AG08395 (cell line): ENCODE measurements at places on chromosomes 3 and 15.

GRCh38 chr15:55403531-55403930 is 4.6 kb downstream of the CCPG1 start:
- DNase-seq, result peak; percentile 3

DNA sequence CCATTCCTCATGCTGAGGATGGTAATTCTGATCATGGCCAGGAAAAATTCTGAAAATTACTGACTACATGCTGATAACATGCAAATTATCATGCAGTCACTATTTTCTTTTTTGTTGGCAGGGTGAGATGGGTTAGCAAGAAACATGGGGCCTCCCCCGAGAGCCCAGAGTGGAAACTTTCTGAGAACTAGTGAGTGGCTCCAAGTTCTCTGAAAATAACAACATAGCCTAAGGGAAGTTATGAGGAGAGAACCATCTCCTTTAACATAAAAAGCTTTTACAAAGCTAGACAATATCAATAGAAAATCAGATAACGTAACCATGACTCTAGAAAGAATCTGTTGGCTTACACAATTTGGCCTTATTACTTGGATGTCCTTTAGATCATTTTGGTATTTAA is 254.2 kb downstream of the PLOD2 start:
- DNase-seq, result no peak

DNA sequence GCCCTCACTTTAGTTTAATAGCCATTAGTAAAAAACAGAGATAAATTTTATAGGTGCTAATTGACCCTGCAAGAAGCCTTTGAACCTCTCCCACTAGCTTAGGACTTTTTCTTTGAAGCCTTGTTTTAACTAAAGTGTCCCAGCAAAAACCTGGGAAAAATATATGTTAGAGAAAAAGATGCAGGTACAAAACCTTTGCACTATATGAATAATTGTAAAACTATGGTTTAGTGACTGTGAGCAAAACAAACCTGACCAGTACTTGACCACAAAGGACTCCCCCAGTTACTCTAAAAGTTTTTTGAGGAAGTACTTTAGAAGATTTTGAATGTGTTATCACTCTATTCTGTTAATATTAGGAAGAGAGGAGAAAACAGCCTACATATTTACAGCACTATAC is 123.3 kb upstream of the TP63 start:
- DNase-seq, result no peak

GRCh38 chr3:132071043-132071442 is 36.2 kb upstream of the CPNE4 start:
- no peak for DNase-seq

DNA sequence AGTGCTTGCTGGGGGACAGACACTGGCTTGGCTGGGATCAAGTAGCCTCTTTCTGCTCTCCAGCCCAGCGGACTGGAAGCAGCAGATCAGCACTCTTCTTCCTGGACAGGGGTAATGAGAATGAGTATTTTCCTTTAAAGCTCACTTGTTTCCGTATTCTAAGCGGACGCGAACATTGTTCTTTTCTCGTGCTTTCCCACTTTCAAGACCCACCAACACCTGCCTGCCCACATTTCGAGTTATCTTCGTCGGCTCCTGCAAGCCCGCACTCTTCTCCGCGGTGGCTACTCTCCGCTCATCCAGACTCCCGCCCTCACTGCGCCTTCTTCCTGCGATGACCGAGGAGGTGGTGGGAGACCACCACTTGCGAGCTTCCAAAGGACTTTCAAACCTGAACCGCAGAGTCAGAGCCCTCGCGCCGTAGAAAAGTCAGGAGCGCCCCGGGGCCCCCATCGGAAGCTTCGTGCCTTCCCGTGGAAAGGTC is 1.6 kb upstream of the PPM1L start:
- DNase-seq, result peak; percentile 52

DNA sequence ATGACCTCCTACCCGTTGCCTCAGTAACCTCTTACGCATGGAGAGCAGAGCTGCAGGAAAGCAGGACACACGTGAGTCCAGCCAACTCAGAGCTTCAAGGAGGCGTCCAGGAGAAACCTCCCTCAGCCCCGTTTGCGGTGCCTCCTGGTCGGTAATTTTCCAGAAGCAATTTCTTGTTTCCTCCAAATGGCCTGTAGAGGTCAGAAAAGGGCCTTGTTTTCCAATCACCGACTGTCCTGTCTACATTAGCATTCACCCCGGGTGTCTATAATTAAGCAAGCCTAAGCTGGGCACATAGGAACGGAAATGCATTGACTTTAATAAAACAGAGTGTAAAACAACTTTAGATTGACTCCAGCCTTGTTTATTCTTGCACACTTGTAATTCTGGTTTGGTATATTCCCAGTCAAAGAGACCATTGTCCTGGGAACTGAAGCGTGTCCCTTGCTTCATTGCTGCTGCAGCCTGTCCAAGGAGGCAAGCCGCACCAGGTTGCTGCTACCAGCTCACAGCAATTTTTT is 836.2 kb downstream of the AGBL1 start:
- DNase-seq, result peak; percentile 56

DNA sequence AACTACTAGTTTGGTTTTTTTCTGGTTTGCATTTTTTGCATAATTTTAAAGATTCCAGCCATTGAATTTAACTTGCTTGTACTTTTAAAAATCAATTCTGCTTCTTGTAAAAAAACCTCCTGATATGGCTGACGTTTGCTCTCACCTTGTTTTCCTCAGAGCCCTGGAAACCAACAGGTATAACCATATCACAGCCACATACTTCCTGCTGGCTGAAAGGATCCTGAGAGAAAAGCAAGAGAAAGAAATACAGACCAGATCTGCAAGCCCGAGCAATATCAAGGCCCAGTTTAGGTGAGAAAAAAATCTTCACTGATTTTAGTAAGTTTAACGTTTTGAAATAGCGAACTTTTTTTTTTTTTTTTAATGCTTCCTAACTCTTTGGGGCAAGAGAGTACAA is 56.8 kb downstream of the SNRK start:
- DNase-seq, result no peak

- DNase-seq, result no peak
Measured at GRCh38 chr15:31296646-31297574, 29.7 kb upstream of the KLF13 start.

GRCh38 chr3:50436114-50436674 is 67.2 kb downstream of the CACNA2D2 start:
- peak; percentile 79 for DNase-seq

- DNase-seq, result no peak
Measured at GRCh38 chr3:163327086-163327485, 1751.2 kb downstream of the SI start.

DNA sequence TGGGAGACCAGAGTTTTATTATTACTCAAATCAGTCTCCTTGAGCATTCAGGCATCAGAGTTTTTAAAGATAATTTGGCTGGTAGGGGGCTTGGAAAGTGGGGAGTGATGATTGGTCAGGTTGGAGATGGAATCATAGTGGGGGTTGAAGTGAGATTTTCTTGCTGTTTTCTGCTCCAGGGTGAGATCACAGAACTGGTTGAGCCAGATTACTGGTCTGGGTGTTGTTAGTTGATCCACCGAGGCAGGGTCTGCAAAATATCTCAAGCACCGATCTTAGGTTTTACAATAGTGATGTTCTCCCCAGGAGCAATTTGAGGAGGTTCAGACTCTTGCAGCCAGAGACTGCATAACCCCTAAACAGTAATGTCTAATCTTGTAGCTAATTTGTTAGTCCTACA is 141.0 kb downstream of the OTOL1 start:
- DNase-seq, result no peak

GRCh38 chr15:49888323-49888693 is 230.7 kb downstream of the ATP8B4 start:
- DNase-seq, result no peak

GRCh38 chr3:78908236-78908635 is 859.6 kb downstream of the ROBO1 start:
- no peak for DNase-seq

DNA sequence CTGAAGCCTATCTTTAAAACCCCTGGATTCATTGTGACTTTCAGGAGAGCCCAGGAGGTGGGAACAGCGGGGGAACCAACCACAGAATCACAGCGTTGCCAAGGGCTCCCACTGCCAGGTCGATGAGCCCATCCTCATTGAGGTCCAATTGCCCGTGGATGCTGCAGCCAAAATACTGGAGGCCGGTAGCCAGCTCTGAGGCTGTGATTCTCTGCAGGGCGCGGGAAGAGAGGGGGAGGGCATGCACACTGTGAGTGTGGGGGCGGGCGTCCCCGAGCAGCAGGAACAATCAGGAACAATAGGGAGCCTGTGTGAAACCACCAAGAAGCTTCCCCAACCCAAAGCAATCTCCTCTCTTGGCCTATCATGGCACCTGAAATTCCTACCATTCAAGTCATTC is 53.4 kb downstream of the FEM1B start:
- no peak for DNase-seq

DNA sequence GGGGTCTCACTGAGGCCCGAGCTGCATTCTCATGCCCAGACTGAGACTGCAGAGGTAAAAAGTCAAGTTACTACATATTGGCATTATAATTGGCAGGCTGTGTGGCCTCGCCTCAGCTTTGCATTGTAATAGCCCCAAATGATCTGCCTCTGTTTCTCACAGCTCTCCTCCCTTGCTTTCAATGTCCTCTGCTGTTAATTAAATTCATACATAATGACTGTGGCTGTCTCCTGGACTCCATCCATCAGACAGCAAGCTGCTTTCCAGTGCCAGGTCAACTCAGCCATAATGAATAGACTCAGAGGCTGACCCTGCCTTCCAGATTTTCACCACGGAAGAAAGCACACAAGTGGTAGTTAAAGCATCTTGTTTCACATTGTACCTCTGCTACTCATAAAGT is 7.6 kb upstream of the RTP4 start:
- peak; percentile 13 for DNase-seq

GRCh38 chr3:125140011-125140817 is 72.3 kb downstream of the SLC12A8 start:
- DNase-seq, result peak; percentile 80

DNA sequence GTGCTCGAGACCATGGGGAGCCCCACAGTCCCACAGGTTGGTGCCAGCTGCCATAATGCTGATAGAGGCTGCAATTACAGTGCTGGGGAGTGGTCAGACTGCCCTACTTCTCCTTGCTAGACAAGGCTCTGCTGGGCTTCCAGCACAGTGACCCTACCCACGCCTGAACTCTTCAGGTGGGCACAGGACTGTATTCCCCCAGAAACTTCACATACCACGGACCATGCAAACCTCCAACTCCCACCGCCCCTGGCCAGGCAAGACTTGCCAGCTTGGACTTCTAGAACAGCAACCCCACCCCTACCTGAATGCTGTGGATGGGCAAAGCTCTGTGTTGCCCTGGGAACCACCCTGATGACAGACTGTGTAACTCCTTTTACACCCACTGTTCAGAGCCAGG is 885.3 kb downstream of the SI start:
- DNase-seq, result no peak

GRCh38 chr3:126655887-126656286 is 963 bp upstream of the TXNRD3 start:
- no peak for DNase-seq

DNA sequence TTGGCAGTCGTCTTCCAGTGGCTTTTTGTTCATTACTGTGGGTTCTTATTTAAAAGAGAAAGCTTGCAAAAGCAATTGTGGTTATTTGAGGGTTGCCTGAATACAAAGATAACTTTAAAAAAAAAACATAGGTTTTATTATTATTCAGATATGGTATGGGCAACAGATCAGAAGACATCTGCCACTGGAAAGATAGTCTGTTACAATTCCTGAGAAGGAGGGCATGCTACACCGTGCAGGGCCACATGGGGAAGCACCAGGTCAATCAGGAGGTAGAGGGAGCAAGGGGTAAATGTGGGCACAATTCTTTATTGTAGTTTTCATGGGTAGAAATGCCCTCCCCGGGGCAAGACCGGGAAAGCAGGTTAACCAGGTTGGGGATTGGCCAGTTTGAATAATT is 46.5 kb downstream of the BBS4 start:
- no peak for DNase-seq

GRCh38 chr3:178194539-178194938 is 341.7 kb upstream of the KCNMB2 start:
- DNase-seq, result no peak

DNA sequence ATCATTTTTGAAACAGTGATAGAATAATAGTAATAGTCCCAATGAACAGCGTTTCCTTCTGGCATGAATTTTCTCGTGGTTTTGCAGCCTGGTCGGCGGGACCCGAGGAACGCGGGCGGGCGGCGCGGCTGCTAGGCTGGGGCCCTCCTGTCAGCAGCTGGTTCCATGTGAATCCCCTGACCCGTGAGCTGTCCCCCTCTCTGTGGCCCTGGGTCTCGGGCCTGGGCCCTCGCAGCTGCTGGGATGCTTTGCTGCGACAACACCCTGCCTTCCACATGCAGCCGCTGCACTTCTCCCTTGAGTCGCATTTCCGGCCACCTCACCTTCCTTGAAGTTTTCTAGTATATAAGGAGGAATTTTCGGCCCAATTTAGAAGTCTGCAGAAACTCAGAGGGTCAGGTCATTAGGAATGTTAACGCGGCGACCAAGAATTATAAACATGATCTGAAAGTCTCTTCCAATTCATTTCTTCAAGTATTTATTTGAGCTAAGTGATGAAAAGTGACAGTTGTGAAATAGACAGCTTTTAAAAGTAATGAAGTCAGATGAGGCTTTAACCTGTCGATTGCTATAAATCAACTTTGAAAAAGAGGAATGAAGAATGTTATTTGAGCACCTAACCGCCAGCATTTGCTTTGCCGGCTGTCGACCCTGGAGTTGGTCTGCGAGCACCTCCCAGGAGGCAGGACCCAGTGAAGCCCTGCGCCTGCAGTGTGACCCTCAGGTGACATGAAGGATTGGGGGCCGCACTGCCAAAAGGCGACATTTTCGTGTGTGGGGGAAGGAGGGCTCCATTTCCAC is 27.7 kb downstream of the NR2F2 start:
- DNase-seq, result no peak

DNA sequence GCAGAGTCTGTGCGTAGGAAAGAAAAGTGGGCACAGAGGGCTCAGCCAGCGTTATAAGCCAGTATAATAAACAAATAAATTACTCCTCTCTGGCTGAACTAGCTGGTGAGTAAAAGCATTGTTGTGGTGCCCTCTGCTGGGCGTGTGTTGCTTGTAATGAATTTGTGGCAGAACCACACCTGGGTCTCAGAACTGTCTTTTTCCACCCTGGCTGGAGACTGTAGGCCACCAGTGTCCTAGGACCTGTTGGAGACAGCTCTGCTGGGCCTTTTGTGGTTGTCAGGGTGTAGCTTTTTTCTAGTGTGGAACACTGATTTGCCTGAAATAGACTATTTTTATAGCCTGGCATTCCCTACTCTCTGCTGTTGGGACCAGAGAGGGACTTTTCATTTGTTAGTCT is 130.5 kb upstream of the EIF1B start:
- peak; percentile 65 for DNase-seq
